Activated CD4-positive, alpha-beta memory T cell treated with anti-CD3 and anti-CD28 coated beads, Interleukin-2, amount 10 ng/mL, durations not matched to agents 7 days and 5 days (primary cell): ENCODE measurements at places on chromosomes 2 and 18. TPM values are rescaled to one million over a fixed set of nuclear protein-coding genes. Genes with fewer than 3 reads are reported as not detected.

Gene FZD7
- total RNA-seq = 0.60 TPM

DNA sequence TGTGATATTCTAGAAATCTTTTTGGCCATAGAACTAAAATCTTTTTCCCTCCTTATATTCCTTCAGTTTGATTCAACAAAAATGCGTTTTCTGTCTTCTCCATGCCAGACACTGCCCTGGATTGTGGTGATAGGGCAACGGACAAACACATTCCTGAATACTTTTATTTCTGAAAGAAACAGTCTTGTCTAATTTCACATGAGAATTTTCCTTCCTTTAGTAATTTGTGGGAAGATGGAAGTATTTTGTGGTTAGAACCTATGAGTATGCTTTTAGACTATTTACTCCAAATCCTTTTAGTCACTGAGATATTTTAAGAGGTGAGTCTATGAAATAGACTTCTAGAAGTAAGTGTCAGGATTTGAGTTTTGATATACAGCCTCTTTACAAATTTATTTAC is 49.6 kb downstream of the COL5A2 start:
- H3K4me1 ChIP-seq = no peaks in the 10 kb centered on the region
- H3K27ac ChIP-seq = no peak overlapping the region
- no peak overlapping the region for H3K4me3 ChIP-seq
- no peak for DNase-seq

Gene LYPD6B
- 0.20 TPM for total RNA-seq

- DNase-seq = no peak
- no peaks in the 10 kb centered on the region for H3K4me1 ChIP-seq
These were observed 358.5 kb upstream of the DSEL start for GRCh38 chr18:67875060-67875459.

DNA sequence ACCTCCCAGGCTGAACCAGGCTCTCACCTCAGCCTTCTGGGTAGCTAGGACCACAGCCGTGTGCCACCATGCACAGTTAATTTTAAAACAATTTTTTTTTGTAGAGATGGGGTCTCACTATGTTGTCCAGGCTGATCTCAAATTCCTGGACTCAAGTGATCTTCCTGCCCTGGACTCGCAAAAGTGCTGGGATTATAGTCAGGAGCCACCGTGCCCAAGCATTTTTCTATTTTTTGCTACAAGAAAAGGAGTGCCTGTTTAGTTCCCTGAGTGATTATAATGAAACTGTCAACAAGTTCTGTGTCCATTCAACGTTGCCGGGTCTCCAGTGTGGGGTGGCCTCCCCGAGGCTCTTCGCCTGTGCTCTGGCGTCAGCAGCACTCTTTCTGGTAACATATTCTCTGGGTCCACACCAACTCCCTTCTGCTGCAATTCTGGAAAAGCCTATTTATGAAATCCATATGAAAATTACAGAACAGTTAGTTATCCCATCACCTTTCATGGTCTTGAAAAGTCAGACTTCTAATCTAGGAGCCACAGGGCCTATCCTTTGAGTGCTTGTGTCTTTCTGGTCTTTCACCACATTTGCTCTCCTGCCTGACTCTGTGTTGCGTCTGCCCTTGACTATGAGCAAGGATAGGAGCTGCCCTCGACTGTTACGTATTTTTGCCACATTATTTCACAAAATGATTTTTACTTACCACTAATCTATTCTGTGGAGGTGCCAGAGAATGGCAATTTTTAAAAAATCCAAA is 172.7 kb downstream of the SOCS6 start:
- no peak overlapping the region for H3K27ac ChIP-seq
- DNase-seq = no peak
- H3K4me3 ChIP-seq = no peak overlapping the region
- H3K4me1 ChIP-seq = peaks cover 3% of the 10 kb centered on the region

Gene BCL2L11
- 11.1 TPM for total RNA-seq

Gene FABP1
- not detected for total RNA-seq

Gene CRIM1
- 6.6 TPM for total RNA-seq

DNA sequence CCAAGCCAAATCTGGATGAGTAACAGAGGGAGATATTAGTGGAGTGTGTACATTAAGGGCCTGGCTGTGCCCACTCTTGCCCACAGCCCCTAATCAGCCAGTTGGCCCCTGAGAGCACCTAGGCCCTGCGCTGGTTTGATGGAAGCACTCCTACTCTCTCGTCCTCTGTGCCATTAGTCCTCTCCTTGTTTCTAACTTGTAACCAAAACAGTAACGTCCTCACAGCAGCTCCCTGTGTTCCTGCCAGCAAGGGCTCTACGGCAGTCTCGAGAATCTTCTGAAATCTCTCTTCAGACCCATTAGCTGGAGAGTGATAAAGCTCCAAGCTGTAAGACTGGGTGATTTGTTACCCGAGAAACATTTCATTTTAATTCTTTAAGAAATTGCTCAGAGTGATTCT is 76.1 kb downstream of the LRRC30 start:
- DNase-seq = no peak
- H3K36me3 ChIP-seq = no peaks in the 10 kb centered on the region

GRCh38 chr2:60356346-60356745 is 197.1 kb downstream of the BCL11A start:
- no peaks in the 10 kb centered on the region for H3K36me3 ChIP-seq
- H3K4me1 ChIP-seq = peaks cover 11% of the 10 kb centered on the region
- H3K4me3 ChIP-seq = no peak overlapping the region
- H3K27ac ChIP-seq = no peak overlapping the region
- no peaks in the 10 kb centered on the region for H3K27me3 ChIP-seq
- DNase-seq = no peak

GRCh38 chr18:59264651-59265245 is 8.5 kb downstream of the RAX start:
- DNase-seq = no peak
- no peak overlapping the region for H3K27ac ChIP-seq
- peaks cover 87% of the 10 kb centered on the region for H3K27me3 ChIP-seq
- H3K4me3 ChIP-seq = peak overlapping the region; percentile 67
- H3K4me1 ChIP-seq = peaks cover 34% of the 10 kb centered on the region
- peaks cover 3% of the 10 kb centered on the region for H3K36me3 ChIP-seq

GRCh38 chr2:181778621-181779201 is 98.4 kb upstream of the NEUROD1 start:
- H3K4me1 ChIP-seq = peaks cover 10% of the 10 kb centered on the region
- H3K36me3 ChIP-seq = no peaks in the 10 kb centered on the region
- H3K27me3 ChIP-seq = peaks cover 3% of the 10 kb centered on the region
- no peak for DNase-seq

DNA sequence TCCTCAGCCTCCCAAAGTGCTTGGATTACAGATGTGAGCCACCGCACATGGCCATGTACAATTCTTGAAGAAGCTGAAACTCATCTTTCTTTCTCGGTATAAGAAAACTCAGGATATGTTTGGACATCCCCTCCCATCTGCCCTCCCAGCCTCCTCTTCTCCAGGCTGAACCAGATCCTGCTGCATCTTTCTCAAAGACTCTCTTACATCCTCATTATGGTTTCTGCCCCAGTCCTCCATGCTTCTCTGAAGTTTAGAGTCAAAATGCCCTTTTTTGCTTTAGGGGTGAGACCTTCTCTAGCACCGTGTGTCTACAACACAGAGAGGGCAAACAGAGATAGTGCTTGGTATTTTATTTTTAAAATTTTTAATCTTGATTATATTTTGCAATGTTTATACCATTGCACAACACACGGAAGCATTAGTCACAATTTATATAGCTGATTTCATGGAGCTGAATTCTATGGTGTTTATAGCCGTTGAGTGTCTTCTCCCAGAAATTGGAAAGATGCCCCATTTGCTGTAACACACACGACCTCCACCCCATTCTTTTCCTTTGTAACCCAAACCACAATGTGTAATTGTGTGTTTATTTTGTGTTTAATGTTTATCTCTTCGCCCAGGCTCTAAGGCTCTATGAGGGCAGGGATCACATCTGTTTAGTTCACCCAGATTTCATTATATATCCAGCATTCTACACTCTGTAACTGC is 206.0 kb upstream of the TNP1 start:
- no peaks in the 10 kb centered on the region for H3K4me1 ChIP-seq
- DNase-seq = no peak
- H3K27me3 ChIP-seq = no peaks in the 10 kb centered on the region
- H3K36me3 ChIP-seq = no peaks in the 10 kb centered on the region
- no peak overlapping the region for H3K4me3 ChIP-seq

DNA sequence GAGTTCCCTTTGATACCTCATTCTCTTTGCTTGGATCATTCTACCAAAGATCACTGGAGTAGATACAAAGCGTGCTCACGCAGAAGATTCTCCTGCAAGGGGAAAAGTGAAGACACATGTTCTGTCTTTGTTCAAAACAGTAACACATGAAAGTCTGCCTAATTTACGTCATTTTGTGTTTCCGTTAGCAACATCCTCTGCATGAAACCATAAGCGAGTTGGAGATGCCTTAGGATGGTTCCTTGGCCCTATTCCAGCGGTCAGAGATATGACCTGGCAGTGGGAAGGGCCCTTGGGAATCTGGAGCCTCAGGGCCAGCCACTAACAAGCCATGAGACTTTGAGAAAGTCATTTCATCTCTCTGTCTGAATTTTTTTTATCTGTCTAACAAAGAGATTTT is 180.9 kb upstream of the TWIST2 start:
- H3K4me1 ChIP-seq = no peaks in the 10 kb centered on the region
- H3K36me3 ChIP-seq = no peaks in the 10 kb centered on the region
- no peak overlapping the region for H3K27ac ChIP-seq
- DNase-seq = no peak
- no peak overlapping the region for H3K4me3 ChIP-seq

Gene ATF2
- 63.6 TPM for total RNA-seq

DNA sequence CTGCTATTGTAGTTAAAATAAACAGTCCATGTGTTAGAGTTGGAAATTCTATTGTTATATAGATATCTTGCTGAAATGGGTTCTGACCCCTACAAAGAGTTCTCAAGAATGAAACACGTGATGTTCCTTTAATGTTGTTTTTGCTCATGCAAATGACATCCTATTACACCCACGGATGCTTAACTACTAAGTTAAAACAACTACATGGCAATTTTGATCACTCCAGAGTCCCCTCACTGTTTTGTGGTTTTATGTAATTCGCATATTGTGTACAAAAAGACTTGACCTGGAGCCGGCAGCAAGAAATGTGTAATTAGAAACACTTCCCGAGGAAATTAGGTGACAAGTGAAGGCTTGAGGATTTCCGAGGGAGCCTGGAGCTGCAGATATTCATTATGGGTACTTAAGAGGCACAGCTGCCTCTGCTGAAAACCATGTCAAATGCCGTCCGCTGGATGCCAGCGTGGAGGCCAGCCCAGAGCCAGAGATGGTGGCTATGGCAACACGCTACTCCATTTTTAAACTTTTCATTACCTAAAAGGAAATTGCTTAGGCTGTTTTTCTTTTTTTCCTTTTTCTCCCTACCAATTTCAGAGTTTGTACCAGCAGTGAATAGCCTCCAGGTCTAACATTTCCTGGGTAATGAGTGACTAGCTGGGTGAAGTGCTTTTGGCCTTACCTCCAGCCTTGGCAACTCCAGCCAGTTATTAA is 21.0 kb upstream of the CABLES1 start:
- H3K4me1 ChIP-seq = no peaks in the 10 kb centered on the region
- no peak overlapping the region for H3K27ac ChIP-seq
- DNase-seq = no peak
- no peak overlapping the region for H3K4me3 ChIP-seq

- no peaks in the 10 kb centered on the region for H3K27me3 ChIP-seq
- no peaks in the 10 kb centered on the region for H3K4me1 ChIP-seq
- H3K36me3 ChIP-seq = no peaks in the 10 kb centered on the region
- no peak overlapping the region for H3K27ac ChIP-seq
- H3K4me3 ChIP-seq = no peak overlapping the region
- DNase-seq = no peak
These were observed 10.4 kb upstream of the DAW1 start for GRCh38 chr2:227861011-227861410.

DNA sequence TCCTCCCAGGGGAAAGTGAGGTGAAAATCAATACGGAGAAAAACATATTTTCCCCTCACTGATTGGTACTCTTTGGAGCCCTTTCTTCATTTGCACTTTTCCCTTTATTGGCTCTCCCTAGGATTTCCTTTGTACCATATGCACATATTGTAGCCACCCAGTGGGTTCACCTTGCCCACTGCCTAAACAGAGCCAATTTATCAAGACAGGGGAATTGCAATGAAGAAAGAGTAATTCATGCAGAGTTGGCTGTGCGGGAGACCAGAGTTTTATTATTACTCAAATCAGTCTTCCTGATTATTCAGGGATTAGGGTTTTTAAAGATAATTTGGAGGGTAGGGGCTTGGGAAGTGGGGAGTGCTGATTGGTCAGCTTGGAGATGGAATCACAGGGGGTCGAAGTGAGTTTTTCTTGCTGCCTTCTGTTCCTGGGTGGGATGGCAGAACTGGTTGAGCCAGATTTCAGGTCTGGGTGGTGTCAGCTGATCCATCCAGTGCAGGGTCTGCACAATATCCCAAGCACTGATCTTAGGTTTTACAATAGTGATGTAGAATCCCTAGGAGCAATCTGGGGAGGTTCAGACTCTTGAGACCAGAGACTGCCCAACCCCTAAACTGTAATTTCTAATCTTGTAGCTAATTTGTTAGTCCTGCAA is 15.1 kb upstream of the KCNE4 start:
- no peaks in the 10 kb centered on the region for H3K4me1 ChIP-seq
- H3K4me3 ChIP-seq = no peak overlapping the region
- H3K36me3 ChIP-seq = no peaks in the 10 kb centered on the region
- no peak overlapping the region for H3K27ac ChIP-seq
- H3K27me3 ChIP-seq = no peaks in the 10 kb centered on the region

- H3K4me3 ChIP-seq = no peak overlapping the region
- H3K27ac ChIP-seq = no peak overlapping the region
- no peak for DNase-seq
- peaks cover 24% of the 10 kb centered on the region for H3K36me3 ChIP-seq
These were observed 48.6 kb downstream of the BIN1 start for GRCh38 chr2:127058246-127058953.

DNA sequence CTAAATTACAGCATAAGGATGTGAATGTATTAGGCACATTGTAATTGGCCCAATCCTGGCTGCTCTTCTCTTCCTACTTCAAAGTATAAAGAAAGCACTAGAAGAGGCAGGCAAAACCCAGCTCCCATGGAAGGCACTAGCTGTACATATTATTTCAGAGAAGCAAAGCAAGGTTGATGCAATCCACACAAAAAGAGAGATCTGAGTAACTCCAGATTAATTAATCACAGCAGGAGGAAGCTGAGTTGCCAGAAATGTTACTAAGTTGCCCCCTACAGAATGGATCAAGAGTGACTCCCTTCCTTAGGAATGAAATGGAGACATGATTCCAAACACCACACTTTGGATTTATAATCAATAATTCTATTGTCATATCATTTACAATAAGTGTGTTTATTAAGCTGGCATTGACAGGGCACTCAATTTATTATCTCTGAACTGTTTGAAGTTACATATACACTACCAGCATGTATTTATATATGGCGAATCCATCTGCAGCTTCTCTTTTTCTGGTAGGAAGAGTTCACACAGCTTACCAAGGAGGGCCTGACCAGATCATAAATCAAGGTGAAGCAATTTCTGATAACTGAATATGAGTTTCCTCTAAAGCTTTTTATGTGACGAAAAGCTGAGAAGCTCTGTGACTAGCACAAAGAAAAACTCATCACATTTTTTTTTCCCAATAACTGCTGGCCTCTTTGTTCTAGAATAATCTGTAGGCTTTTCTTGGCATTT is 393.1 kb upstream of the LYPD1 start:
- no peak overlapping the region for H3K4me3 ChIP-seq
- no peaks in the 10 kb centered on the region for H3K36me3 ChIP-seq
- no peaks in the 10 kb centered on the region for H3K27me3 ChIP-seq
- DNase-seq = no peak
- no peak overlapping the region for H3K27ac ChIP-seq
